Stimulated activated CD4-positive, alpha-beta T cell treated with anti-CD3 and anti-CD28 coated beads, Interleukin-15, amount 100 ng/mL, for 1 hour (primary cell): ENCODE measurements at places on chromosomes 13 and 19.

DNA sequence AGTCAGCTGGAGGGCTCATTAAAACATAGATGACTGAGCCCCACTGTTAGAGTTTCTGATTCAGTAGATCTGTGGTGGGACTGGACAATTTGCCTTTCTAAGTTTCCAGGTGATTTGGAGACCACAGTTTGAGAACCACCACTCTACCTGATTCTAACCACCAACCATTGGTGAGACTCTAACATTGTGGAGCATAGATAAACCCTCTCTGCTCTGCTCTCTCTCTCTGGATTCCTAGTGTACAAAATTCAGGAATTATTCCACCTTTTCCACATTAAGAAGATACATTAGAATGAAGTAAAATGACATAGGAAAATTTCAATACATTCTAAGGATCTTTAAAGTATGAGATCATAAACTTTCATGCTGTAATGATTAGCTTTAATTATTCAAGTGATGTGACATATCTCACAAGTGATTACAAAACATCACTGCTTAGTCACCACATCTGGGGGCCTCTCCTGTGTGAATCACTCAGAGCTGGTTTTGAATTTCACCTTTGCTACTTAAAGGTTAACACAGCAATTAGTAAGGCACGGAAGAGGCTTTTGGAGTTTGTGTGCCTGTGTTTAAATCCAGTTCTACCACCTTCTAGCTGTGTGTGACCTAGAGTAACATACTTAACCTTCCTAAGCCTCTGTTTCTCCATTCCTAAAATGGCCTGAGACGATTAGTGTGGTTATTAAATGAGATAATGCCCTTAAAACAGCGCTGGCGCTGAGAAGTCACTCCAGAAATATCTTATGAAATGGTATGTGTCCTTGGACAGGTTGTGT is 78.5 kb upstream of the NBEA start:
- no peak for DNase-seq

DNA sequence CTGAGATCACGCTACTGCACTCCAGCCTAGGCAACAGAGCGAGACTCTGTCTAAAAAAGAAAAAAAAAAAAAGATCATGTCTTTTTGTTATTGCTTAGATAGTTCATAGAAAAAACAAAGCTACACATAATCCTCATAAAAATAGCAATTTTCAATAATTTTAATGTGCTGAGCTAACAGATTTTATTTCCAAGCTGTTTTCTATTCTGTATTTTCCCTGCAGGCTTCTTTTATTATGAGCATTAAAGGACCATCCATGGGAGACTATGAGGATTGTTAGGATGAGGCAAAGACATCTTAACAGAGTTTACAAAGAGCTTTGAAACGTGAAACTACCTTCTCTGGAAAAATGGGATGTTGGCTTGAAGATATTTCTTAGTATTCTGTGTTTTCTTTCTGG is 71.6 kb downstream of the PCCA start:
- no peak for DNase-seq

- DNase-seq: no peak
Observed at GRCh38 chr13:96089749-96090239, at the start of gene HS6ST3. HS6ST3 (plus strand) TSS chr13:96090107.

GRCh38 chr13:99151516-99151915 is 49.1 kb upstream of the UBAC2 start:
- DNase-seq: no peak

- no peak for DNase-seq
Observed at GRCh38 chr13:30731361-30732045, 3.8 kb upstream of the ALOX5AP start.

DNA sequence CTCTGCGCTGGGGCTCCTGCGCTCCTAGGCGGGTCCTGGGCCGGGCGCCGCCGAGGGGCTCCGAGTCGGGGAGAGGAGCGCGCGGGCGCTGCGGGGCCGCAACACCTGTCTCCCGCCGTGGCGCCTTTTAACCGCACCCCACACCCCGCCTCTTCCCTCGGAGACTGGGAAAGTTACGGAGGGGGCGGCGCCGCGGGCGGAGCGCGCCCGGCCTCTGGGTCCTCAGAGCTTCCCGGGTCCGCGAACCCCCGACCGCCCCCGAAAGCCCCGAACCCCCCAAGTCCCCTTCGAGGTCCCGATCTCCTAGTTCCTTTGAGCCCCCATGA is at the start of gene GJB2:
TSS of gene GJB2 (minus strand) at position 103 of the 326 bp plus-strand sequence. CDS start 3,357 bp downstream, outside the sequence.
- no peak for DNase-seq

DNA sequence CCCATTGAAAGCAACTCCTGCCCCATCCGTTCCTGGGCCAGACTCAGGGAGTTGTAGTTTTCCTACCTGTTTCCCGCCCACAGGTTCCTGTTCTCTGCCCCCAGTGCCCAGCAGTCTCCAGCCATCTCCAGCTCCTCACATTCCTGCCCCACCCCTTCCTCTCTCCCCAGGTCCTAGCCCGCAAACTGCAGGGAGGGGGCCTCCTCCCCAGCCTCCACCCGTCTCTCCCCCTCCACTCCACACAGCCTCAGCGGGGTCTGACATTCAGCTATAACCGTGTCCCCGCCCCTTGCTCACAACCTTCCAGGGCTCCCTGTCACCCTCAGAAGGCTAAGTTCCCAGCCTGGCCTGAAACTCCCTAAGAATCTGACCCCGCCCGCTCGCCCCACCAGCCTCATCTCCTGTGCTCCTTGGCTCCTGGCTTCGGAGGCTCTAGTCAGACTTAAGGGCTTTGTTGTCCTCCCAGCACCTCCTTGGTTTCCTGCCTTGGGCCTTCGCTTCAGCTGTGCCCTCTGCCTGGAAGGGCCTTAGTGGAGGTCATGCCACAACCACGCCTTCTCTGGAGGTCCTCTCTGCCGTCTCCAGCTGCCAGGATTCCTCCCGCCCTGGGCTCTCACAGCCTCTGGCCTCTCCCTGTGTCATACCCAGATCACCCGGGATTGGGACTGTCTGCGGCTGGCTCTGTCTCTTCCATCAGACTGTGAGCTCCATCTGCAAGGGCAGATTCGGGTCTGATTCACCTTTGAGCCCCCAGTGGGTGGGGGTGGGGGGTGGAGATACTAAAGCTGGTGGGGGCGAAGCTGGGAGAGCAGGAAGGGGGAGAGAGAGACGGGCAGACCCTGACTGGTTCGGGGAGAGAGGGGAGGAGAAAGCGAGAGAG is 5.1 kb upstream of the SPACA6 start:
- DNase-seq: no peak

- DNase-seq: no peak
Observed at GRCh38 chr13:98686270-98686669, 66.2 kb downstream of the SLC15A1 start.

DNA sequence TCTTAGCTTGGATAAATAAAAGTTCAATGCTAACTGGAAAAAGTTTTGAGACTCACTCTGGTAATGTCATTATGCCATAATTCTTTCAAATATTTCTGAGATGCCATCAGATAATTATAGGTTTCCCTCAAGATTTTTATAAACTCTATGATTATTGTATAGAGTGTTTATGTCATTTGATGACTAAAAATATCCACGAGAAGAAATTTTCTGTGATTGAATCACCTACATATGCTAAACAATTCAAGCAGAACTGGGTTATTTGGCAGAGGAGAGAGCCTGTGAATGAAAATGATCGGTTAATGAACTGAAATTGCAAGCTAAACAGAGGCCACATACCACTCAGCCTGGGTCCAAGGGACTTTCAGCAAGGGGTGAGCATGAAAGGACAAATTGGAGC is 92.6 kb upstream of the TSC22D1 start:
- DNase-seq: no peak

DNA sequence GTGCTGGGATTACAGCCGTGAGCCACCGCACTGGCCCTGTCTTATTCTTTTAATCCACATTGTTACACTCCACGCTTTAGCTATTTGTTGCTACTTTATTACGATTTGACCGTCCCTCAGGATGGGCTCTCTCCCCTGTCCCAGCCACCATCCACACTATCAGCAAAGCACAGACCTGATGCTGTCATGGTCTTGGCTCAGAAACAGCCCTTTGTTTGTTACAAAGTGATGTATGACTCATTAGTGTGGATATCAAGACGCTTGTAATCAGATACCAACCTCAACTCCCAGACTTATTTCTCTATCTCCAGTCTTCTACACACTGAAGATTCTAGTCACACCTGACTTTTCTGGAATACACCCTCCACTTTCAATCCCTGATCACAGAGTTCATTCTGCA is 84.6 kb upstream of the FREM2 start:
- DNase-seq: no peak

DNA sequence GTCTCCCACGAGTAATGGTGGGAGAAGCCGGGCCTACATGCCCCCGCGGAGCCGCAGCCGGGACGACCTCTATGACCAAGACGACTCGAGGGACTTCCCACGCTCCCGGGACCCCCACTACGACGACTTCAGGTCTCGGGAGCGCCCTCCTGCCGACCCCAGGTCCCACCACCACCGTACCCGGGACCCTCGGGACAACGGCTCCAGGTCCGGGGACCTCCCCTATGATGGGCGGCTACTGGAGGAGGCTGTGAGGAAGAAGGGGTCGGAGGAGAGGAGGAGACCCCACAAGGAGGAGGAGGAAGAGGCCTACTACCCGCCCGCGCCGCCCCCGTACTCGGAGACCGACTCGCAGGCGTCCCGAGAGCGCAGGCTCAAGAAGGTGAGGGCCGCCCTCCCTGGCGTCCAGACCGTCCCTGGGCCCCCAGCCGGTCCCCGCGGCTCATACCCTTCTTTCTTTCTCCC is 1.4 kb upstream of the USF2 start:
- DNase-seq: no peak

DNA sequence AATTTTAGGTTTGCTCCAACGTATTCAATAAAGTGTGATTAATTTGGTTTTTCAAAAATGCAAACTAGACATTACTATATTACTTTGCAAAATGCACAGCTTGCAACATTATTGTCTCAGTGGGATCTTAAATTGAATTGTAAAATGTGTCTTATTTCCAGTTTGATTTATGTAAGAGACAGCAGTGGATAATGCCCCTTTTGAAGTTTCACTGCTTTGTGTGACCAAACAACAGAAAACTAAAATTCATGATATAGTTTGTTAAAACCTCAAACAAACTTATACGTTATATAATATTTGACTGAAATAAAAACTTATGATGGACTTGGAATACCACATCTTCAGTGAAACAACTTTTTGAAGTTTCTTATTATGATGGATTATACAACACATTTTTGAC is 279.8 kb downstream of the DACH1 start:
- no peak for DNase-seq

- DNase-seq: no peak
Observed at GRCh38 chr19:17522988-17523872, 11.8 kb downstream of the PGLS start.

DNA sequence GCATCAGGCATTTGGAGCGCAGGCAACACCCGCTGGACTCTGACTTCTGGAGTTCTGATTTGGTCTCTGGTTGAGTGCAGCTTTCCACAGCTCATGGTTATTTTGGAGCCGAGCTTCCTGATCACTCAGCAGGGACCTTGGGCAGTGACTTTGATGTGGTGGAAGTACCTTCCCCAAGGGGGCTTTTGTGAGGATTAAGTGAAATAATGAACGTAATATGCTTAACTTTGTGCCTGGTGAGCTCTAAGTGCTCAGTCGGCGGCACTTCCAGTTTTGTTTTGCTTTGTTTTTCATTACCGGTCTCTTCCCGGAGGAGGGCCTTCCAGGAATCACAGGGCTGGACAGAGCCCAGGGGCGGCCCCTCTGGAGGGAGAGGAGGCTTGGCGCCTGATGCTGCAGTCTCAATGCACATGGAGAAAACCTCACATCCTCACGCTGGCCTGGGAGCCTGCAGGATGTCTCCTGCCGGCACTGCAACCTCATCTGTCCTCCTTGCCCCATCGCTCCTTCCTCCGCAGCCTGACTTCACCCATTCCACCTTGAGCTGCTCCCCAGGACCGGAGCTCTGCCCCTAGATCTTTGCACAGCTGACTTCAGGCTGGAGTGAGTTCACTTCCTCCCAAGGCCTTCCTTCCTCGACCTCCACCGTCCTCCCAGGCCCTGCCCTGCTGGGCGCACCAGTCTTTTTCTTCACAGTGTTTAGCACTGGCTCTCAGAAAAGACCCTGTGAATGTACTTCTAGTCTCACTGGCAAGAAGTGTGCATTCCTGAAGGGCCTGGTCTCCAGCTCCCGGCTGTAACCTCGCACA is 1.5 kb downstream of the PLEKHF1 start:
- no peak for DNase-seq

GRCh38 chr13:50636007-50636704 is 207.3 kb downstream of the DLEU7 start:
- no peak for DNase-seq

- DNase-seq: no peak
Observed at GRCh38 chr19:23993440-23993839, 78.8 kb downstream of the ZNF726 start.

DNA sequence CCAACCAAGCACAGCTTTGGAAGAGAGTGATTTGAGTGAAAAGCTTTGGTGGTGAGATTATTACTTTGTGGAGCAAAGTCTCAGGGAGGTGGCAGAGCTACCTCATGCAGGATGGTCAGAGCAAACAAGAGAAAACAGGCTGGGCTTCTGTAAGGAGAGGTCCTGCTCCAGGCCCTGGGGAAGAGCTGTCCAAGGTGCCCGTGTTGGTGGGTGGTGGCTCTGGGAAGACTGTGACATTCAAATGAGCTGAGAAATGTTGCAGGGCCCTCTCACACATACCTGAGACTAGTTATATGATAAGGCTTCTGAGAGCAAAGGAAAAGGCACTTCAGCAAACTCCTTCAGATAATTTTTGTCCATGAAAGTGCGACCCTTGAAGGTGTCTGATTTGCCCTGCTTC is 205.5 kb upstream of the SOX21 start:
- no peak for DNase-seq

DNA sequence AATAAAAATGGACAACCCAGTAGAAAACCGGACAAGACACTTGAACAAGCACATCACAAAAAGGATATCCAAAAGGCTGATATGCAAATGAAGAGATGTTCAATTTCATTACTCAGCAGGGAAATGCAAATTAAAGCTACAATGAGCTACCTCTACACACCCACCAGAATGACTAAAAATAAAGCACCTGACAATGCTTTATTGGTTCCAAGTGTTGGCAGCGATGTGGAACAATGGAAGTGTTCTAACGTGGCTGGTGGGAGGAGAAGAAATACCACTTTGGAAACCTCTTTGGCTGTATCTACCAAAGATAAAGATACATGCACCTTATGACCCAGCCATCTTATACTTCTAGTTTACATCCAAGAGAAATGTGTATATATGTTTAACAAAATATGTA is 3.7 kb upstream of the ACP7 start:
- DNase-seq: no peak

- no peak for DNase-seq
Observed at GRCh38 chr13:59452189-59452890, 711.4 kb downstream of the DIAPH3 start.

- peak; percentile 36 for DNase-seq
Observed at GRCh38 chr19:35268536-35269437, at the start of gene USF2. USF2 (plus strand) TSS chr19:35268962; CDS start chr19:35269102, 140 bp downstream.

GRCh38 chr19:48724796-48725753 is 5.5 kb upstream of the MAMSTR start:
- no peak for DNase-seq

GRCh38 chr19:48123907-48124651 is 13.5 kb upstream of the PLA2G4C start:
- DNase-seq: no peak

GRCh38 chr13:109401307-109401706 is 385.1 kb downstream of the IRS2 start:
- DNase-seq: no peak
